H9 (cell line): ENCODE measurements at places on chromosomes 1 and 21.

DNA sequence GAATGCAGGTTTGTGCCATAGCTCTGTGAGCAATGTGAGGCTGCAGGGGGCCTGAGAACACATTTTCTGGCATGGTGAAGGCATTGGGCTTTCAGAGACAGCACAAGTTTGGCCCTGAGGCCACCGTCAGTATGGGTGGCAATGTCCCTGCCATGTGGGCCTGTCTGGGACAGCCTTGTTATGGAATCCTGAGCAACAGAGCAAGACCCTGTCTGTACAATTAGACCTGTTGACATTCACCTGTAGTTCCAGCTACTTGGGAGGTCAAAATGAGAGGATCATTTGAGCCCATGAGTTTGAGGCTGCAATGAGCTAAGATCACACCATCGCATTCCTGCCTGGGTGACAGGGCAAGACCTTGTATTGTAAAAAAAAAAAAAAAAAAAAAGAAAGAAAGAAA lies 35.6 kb downstream of the PRDM15 start:
- DNase-seq = no peak

- no peak for DNase-seq
Observed at GRCh38 chr1:59128239-59128736, 168.6 kb upstream of the FGGY start.

DNA sequence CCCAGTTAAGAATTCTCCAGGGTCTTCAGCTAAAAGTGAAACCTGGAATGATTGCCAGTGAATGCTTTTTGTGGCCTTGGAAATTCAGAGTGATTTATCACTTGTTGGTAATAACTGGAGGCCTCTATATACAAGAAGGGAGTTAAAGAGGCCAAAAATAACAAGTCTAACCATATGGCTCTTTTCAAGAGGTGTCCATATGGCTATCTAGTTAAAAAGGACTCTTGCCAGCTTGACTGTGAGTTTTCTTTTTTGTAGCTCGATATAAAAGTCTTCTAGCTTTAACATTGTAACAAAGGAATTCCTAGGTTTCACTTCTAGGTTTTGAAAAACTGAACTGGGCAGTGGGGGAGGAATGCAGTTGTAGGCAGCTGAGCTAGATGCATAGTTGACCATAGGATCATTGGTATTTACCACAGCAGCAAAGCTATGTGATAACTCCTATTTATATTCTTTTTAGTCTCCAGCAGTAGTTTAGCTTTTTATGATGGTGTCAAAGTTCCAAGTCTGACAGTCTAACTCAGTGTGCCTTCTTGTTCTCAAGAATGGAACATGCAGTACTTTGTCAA lies 44.4 kb downstream of the CACHD1 start:
- no peak for DNase-seq

DNA sequence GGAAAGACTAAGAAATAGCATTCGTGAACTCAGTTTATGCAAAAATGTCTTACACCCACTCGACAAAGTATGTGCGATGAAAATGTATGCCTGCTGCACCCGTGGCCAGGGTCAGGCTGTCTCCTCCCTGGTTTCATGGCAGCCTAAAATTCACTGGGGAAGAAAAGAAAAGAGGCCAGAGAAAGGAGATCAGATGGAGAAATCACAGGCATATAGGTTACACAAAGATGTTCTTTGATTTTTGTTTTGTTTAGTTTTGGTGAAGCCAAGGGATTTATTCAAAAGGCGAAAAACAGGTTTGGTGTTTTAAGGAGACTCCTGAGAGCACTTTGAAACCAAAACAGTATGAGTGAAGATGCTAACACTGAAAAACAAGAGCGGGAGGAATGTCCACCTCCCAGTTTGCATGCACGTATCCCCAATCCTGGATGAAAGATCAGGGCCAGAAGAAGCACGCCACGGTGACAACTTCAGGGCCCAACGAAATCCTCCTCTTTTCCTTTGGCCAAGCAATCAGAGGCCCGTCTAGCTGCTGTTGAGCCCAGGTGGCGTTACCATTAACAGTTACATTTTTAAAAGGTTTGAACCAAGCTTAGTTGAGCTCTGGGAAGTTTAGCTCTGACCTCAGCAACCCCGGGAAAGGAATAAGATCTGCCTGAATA lies 992 bp upstream of the SSX2IP start:
- peak; percentile 33 for DNase-seq

DNA sequence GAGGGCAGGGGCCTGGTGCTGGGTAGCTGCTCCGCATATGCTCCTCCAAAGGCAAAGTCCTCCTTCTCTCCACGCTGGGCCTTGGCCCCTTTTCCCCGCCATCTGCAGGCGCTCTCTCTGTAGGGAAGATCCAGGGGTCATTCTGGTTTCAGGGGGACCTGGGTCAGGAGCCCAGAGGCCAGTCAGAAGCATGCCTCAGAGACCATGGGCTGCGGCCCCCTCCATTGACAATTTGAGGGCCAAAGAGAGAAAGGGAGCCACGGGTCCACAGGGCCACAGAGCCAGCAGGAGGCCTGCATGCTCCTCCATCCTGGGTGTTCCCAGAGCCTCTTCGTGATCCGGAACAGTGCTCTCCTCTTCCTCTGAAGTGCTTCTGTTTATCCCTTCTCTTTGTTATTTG lies 2.1 kb upstream of the CLDN19 start:
- DNase-seq = no peak

DNA sequence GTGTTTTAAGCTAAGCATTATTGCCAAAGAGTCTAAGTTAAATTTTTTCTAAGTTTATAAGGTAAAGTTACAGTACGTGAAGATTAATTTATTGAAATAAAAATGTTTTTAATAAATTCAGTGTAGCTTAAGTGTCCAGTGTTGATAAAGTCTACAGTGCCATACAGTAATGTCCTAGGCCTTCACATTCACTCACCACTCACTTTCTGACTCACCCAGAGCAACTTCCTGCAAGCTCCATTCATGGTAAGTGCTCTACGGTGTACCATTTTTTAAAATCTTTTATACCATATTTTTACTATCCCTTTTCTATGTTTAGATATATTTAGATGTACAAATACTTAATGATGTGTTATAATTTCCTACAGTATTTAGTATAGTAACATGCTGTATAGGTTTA lies 173.2 kb downstream of the CACNA1E start:
- DNase-seq = no peak

- no peak for DNase-seq
Observed at GRCh38 chr1:246455476-246455875, 51.6 kb downstream of the SMYD3 start.

- no peak for DNase-seq
Observed at GRCh38 chr1:27545876-27546275, 55.9 kb upstream of the WASF2 start.

- DNase-seq = no peak
Observed at GRCh38 chr1:54548389-54549044, 489 bp downstream of the ACOT11 start.

GRCh38 chr1:11045428-11046269 lies 1.4 kb downstream of the MASP2 start:
- peak; percentile 93 for DNase-seq

DNA sequence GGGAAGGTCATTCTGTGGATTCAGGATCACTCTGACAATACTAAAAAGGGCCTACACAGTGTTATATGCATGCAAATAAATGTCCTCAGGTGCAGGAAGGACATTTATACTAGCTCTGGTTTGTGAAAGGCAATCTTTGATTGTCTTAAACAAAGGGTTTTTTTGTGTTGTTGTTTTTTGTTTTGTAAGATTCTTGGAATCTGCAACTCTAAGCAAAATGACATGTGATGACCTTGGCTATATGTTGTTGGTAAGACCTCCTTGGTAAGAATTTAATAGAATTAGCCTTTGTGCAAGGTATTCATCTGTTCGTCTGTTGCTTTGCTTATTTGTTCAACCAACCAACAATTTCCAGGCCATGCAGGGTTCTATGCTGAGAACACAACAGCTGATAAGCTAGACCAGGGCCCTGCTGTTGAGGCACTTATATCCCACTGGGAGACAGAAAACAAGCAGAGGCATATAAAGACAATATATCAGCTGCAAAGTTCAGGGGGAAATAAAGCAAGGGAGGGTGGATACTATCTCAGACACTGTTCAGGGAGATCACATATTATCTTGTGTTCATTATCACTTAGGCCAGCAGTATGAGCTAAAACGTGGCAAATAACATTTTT lies 60.3 kb downstream of the FH start:
- DNase-seq = no peak

DNA sequence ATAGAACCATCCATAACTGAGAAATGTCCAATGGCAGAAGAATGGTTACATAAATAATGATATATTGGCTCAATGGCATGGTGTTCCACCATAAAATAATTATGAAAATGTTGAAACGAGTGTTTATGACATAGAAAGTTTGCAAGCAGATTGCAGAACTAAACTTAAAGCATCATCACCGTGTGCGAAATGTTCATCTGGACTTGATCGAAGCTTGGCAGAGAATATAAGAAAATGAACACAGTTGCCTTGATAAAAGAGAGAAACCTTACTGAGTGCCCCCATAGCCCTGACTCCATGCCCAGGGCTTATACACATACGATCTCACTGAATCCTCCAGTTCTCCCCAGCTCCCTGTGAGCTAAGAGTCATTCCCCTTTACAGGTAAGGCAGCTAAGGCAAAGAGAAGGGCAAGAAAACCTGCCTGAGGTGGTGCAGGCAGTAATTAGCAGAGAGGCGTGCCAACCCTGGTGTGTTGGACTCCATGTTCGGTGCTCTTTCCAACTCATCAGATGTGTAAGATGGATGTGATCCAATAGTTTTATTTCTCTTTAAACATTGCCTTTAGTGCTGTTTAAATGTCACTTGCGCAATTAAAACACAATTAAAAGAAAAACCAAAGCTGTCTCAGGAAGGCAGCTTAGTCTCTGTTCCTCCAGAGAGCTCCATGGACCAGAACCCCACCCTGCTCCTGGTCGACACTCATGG lies 21.8 kb upstream of the SPOCD1 start:
- no peak for DNase-seq

- peak; percentile 16 for DNase-seq
Observed at GRCh38 chr1:153553830-153554541, 4.9 kb upstream of the S100A3 start.
